HTR-8/SVneo (cell line): ENCODE measurements at places on chromosomes 3 and 15.

DNA sequence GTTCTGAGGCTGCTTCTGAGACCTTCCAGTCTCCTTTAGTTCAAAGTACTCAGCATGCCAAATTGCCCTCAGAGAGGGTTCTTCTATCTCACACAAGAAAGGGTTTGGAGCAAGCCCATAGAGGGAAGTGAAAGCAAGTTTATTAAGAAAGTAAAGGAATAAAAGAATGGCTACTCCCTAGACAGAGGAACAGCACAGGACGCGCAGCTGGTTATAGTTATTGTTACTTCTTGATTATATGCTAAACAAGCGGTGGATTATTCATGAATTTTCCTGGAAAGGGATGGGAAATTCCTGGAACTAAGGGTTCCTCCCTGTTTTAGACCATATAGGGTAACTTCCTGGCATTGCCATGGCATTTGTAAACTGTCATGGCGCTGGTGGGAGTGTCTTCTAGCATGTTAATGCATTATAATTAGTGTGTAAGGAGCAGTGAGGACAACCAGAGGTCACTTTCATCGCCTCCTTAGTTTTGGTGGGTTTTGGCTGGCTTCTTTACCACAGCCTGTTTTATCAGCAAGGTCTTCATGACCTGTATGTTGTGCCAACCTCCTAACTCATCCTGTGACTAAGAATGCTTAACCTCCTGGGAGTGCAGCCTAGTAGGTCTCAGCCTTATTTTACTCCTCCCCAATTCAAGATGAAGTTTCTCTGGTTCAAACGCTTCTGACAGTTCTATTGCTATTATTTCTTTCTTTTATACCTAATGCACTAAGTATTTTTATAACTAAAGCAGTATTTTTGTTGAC lies 26.3 kb downstream of the SCN11A start:
- no peak for DNase-seq

DNA sequence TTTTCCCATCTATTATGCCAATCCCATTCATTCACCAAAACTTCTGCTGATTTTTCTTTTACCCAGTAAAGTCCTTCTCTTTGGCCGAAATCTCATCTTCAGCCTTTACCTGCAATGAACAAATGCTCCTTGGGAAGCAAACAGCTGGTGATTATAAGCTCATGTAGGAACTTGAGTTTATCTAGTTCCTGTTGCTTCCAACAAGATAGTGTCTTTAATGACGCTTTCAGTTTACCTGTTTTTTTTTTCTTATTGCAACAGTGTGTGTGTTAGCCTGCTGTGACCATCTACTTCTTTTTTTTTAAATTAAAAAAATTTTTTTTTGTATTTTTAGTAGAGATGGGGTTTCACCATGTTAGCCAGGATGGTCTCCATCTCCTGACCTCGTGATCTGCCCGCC lies 156.0 kb downstream of the CD47 start:
- DNase-seq: no peak

DNA sequence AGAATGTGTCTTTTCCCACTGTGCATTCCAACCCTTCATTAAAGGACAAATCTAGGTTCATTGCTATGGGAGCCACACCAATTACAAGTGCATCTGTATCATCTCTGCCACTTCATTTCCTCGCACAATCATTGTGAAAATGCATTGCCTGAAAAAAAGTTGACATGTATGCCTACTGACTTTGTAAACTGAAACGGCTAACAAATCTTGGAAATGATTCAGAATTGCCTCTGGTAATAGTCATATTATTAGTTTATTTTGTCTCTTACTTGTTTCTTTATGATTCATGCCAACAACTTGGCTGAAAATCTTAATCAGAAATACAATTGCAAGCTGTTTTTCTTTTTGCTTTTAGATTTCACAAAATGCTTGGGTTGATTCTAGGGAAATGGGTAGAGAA lies 497.1 kb downstream of the ZIC1 start:
- DNase-seq: no peak

GRCh38 chr15:48324949-48325348 lies 6.3 kb upstream of the DUT start:
- DNase-seq: no peak

- DNase-seq: no peak
Measured at GRCh38 chr3:100455841-100456550, 36.4 kb upstream of the TMEM45A start.

DNA sequence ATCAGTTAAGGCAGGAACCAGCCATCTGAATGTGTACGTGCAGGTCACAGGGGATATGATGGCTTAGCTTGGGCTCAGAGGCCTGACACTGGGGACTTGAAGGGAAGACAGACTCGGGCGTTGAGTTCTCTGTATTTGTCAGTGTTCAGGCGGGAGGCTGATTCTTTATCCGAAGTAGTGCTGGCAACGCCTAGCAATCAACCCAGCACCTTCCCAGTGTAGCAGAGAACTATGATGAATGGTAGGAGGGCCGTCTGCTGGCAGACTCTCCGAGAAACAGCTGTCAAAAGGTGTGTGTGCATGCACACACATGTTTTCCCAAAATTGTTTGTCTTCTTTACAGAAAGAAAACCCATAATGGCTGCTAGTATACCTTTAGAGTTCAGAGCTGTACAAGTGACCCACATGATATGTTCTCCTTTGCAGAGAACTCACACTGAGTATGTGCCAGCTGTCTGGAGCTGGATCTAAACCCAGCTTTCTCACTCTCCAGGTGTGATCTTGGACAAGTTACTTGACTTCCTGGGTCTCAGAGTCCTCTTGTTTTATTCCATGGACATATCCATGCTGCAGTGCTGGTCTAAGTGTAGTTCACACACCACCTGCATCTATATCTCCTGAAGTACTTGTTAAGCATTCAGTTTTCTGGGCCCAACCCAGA lies 74.5 kb upstream of the LARS2 start:
- no peak for DNase-seq

DNA sequence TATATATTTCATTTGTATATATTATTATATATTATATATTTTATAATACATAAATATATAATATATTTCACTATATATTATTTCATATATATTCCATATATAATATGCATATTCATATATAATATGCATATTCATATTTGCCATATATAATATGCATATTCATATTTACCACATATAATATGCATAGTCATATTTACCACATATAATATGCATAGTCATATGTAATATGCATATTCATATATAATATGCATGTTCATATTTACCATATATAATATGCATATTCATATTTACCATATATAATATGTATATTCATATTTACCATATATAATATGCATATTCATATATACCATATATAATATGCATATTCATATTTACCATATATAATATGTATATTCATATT lies 51.2 kb upstream of the GATA2 start:
- no peak for DNase-seq

DNA sequence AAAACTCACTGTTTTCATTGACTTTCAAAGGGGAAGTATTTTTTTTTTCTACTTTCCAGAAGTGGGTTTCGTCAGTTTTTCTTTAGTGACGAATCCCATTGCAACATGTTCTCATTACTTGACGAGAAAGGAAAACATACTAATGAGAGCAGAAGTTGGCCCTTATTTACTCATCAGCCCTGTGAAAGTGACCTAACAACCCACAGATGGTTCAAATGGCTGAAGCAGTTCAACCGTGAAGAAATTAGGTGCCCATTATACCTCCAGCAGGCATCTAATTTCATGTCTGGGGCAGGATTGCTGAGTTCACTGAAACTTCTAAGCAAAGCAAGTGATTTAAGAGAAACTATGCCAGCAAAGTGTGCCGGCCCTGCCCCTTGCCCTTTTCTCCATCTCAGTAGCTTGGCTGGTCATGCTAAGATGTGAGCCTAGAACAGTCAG lies 9.0 kb downstream of the AQP9 start:
- DNase-seq: no peak

DNA sequence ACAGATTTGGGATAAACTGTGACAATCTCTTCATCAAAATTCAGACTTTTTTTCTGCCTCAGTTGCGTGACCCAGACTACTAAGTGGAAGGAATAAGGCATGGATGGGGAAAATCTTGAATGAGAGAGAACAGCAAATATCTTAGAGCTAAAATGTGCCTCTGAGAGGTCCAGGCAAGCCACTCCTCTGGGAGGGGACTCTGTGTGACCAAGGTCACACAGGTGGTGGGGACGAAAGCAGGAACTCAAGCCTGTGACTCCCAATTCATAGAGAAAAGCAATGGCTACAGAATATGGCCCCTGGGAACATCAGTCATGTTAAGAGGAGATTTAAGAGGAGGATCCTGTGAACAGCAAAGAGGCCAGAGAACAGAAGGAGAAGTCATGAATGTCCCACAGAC lies 268.1 kb downstream of the FOXP1 start:
- no peak for DNase-seq

- no peak for DNase-seq
Measured at GRCh38 chr3:84906065-84906464, 52.7 kb upstream of the CADM2 start.

GRCh38 chr15:62067448-62068044 lies 769 bp downstream of the C2CD4A start:
- DNase-seq: no peak

DNA sequence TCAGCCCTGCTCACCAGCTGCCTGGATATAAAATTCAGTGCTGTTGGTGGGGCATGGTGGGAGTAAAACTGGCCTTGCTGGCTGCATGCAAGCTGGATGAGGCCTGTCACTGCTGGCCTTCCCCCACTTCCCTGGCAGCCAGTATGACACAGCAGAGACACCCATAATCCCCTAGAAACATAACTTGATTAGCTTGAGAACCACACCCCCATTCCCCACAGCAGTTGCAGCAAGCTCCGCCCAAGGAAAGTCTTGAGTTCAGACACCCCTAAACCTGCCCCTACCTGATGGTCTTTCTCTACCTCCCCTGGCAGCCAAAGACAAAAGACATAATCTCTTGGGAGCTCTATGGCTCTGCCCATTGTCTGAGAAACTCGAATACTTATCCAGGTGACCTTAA lies 405.1 kb upstream of the NECTIN3 start:
- no peak for DNase-seq

GRCh38 chr3:152100491-152101132 lies 168.1 kb upstream of the MBNL1 start:
- no peak for DNase-seq

DNA sequence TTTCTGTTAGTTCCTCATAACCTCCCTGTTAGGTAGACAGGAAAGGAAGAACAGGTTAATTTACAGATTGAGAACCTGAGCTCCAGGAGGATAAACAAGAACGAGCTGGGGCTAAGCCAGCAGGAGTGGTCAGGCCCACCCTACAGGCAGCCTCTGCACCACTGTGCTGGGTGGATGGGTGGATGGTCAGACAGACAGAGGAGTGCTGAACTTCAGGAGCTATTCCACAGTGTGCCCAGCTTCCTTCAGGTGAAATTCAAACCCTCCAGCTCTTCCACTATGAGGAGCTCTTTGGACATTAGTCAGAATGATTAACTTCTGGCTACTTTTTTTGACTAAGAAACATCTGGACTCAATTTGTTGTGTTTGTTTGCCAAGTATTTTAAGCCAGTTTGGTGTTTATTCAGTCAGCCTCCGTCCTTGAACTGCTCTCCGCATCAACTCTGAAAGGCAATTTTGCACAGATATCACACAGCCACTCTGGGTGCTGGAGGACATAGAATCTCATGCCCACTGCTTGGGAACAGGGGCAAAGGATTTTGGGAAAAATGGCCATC lies 361.9 kb downstream of the CLSTN2 start:
- no peak for DNase-seq

DNA sequence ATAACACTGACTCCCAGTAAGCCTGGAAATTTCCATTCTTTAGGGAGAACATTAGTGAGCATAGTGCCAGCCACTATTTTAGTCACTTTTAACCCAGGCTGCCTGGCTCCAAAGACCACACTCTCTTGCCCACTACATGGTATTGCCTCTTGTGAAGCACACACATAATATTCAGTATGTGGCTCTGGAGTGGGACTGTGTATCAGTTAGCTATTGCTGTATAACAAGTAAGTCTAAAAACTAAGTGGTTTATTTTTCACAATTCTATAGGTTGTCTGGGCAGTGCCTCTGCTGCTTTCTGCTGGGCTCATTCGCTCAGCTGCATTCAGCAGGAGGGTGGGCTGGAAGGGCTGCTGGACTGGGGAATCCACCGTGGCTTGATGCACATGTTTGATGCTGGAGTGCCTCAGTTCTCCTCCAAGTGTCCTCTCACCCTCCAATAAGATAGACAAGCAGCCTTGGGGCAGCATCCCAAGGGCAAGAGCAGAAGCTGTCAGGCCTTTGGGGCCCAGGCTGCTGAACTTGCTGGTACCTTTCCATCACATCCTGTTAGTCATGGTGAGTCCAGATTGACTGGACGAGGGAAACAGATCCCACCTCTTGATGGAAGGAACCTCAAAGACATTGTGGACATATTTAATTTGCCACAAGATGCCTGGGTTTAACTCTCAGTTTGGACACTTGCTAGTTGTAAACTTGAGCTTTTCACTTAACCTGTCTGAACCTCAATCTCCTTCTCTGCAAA lies 66.6 kb upstream of the TLE3 start:
- no peak for DNase-seq

- no peak for DNase-seq
Measured at GRCh38 chr15:75203017-75203907, 1.6 kb downstream of the C15orf39 start.

- peak; percentile 13 for DNase-seq
Measured at GRCh38 chr3:30658328-30659052, 52.1 kb downstream of the TGFBR2 start.

DNA sequence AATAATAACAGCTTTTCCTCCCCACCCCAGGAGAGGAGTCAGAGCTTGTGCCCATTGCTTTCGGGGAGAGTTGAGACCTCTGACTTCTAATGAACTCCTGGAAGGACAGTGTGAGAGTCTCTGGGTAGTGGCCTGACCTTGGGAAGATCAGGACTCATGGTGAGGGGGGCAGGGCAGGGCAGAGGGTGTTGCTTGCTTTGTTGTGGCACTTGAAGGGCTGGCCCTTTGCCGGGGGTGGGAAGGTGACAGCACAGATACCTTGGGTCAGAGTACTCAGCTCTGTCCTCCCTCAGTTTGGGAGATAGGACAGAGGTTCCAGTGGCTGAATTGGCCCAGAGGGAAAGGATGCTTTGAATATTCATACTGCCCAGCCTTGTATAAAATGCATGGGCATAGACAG lies 15.8 kb downstream of the RBP2 start:
- no peak for DNase-seq
